HFFc6 (cell line): ENCODE measurements at places on chromosomes 11 and 22.

DNA sequence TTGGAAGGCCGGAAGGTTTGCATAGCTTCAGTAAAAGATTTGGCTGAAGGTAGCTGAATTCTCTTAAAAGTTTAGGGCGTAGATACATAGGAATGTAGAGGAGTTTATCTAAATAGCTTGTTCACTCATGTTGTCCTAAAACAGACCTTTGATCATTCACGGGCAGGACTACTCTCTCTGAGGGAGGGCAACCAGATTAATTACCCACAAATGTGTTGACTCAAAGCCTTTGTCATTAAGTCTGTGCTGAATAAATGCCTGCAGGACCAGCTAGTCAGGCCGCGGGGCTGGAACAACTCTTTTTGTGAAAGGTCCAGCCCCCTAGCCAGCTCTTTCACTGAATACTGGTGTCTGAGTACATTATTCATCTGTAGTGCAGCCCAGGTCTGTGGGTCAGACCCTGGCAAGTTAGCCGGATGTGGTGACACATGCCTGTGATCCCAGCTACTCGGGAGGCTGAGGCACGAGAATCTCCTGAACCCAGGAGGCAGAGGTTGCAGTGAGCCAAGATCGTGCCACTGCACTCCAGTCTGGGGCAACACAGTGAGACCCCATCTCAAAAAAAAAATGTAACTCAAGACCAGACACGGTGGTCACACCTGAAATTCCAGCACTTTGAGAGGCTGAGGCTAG is 2.8 kb upstream of the FADD start:
- DNase-seq, result no peak

DNA sequence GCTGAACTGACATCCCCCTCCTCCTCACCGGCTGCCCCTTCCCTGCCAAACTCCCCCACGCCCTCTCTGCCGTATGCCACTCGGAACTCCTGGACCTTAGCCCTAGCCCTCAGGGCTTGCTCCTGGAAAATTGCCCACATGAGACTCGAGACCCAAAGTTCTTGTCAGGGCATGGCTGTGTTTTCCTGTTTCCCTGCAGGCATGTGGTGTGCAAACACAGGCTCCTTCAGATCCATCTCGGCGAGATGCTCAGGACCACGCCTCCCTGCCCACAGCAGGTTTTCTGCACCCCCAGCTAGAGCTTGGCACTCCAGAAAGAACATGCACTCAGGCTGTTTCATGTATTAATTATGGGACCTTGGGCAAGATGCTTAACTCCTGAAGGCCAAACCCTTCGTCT is 1480.4 kb downstream of the BRD1 start:
- no peak for DNase-seq

- no peak for DNase-seq
Measured at GRCh38 chr22:44489817-44490216, 8.2 kb downstream of the RTL6 start.

DNA sequence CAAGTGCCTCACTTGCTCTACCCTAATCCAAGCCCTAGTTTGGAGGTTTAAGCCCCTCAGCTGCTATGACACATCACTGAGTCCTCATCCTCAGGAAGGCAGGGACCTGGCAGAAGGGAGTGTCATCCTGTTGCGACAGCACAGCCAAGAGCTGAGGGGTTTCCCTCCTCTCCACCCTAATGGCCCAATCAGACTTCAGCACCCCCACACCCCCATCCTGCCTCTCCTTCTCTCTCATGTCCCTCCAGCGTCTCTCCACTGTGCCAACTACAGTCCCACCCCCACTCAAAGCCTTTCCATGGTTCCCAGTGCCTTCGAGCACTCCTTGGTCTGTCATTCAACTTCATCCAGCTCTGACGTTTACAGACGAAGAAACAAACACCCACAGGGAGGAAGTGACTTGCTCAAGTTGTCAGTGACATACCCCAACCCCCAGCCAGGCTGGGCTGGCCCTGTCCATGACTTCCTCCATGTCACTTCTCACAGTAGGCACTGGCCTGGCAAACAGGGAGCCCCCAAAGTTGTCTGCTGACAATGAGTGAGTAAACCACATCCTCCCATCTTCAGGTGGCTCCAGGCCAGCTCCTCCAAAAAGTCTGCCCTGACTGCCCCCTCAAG is 15.6 kb downstream of the ARAP1 start:
- peak; percentile 66 for DNase-seq

GRCh38 chr11:64607381-64607985 is 16.5 kb downstream of the SLC22A12 start:
- no peak for DNase-seq

GRCh38 chr11:97912629-97913028 is 1108.1 kb upstream of the CNTN5 start:
- no peak for DNase-seq

DNA sequence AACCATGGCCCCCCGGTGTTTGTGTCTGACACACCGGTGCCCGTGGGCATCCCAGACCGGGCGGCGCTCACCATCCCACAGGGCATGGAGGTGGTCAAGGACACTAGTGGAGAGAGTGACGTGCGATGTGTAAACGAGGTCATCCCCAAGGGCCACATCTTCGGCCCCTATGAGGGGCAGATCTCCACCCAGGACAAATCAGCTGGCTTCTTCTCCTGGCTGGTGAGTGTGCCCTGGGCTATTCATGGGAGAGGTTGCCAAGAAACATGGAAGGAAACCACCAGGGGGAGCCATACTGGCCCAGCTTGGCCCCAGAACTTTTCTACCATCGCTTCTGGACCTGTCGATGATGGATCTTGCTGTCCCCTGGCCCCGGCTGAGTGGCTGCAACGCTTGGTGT is 36.5 kb downstream of the PRDM11 start:
- peak; percentile 26 for DNase-seq

DNA sequence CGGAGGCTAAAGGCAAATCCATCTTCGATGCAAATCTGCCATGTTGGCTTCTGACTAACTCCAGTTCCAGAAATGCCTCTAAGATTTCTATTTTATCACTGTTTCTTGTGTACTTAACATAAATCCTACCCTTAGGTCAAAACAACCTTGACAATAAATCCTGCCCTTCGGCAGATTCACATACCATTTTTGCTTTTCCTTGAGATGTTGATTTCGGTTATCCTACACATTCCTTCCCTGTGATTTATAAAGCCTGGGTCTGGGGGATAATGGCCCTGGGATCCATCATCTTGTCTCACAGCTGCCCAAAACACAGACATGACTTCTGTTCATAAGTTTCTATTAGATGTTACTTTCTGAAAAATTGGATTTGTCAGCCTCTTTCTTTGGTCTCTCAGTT is 231.7 kb upstream of the CARD18 start:
- DNase-seq, result no peak

DNA sequence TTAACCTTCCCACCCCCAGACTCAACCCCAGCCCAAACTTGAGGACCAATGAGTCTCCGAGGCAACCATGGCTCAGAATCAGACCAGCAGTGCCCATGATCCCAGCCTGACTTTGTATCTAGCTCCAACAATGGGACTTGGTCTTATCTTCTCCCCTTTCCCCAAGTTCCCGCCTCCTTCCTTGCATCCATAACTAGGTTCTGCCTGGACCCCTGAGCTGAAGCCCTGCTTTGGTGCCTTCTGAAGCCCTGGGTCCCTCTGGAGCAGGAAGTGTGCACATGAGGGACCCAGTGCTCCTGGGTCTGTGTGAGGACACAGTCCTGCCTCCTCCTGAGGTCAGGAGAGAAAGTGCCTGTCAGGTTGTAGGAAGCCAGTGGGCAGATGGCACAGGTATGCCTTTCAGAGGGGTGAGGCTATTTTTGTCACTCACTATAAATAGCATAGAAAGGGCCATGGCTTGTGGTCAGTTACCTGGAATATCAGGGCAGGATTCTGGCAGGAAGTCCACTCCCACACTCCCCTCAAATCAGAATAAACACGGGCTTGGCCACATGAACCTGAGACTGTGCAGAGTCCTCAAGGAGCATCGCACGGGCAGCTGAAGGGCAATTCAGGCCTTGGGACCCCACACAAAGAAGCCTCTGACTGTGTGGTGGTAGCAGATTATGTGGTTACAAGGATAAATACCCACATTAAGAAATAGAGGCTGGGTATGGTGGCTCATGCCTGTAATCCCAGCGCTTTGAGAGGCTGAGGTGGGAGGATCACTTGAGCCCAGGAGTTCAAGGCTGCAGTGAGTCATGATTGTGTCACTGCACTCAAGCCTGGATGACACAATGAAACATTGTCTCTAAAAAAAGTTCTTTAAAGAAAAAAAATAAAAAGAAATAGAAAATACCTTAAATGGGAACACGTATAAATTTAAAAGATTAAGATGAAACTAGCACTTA is 27.4 kb downstream of the RCN1 start:
- DNase-seq, result peak; percentile 64

DNA sequence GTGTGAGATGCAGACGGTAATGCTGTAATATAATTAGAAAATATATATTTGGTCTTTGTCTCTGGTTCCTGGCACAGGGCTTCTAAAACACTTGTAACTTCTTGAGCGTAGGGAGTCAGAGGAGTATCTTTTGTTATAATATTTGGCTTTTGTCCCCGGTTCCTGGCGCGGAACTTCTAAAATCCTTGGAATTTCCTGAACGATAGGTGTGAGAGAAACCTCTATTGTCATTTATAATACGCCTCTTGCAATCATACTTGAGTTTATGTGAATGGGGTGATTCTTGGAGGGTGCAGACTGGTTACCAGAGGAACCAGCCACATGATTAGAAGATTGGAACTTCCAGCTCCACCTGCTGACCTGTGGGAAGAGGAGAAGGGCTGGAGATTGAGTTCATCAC is 54.1 kb upstream of the ZBED5 start:
- no peak for DNase-seq

DNA sequence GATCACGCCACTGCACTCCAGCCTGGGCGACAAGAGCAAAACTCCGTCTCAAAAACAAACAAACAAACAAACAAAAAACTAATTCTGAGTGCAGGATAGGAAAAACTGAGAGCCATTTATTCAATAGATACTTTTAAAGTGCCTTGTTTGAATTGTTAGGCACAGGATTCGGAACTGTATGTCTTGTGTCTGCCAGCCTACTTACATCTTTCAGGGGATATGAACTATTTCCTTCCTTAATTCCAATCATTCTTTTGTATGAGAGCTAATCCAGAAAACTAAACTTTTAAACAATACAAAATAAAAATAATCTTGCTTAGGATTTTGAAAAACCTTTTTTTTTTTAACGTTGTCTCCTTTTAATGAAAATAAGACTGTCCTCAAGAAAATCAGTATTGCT is 12.6 kb downstream of the UVRAG start:
- no peak for DNase-seq

DNA sequence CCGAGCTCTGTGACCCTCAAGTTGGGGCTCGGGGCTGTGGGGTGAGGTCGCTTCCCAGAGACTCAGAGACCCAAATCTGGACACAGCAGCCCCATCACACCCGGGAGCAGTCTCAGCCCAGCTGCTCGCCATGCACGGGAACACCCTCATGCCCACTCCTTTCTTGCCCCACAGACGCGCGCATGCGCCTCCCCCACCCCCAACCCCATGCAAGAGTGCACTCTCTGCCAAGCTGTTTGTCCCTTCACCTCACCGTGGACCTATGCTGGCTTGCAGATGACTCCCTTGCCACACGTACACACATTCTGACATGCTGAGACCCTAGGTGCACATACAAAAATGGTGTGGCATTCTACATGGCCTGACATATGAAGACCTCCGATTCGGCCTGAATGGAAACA is 478 bp upstream of the CD248 start:
- peak; percentile 35 for DNase-seq

DNA sequence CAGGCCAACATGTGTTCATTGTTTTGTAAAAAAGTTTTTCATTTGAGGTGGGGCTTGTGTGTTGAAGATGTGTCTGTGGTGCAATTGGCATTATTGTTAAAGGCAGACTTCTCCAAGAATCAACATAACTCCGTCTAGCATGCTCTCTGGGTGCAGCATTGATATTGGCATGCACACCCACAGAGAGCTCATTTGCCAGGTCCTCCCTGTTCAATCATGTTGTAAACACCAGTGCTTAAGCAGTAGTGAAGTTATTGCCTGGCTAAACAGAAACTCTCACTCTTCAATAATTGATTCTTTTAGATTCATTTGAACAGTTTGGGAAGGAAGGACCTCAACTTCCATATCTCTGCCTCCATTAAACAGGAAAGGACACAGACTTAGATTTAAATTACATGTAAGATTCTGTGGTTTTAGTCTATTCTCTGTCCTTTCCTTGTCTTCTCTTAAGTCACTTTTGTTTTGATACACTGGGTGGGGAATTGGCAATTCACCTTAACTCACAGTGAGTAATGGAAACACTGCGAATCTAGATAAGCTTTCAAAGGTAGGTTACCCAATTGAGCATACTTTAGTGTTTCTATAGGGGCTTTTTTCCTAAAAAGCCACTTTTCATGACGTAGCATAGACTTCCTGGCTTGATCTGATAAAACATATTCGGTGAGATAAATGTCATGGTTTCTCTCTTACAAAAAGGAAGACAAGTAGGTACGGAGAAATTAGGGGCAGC is 30.8 kb upstream of the EXPH5 start:
- no peak for DNase-seq

GRCh38 chr11:15635521-15635920 is 520.8 kb downstream of the INSC start:
- no peak for DNase-seq

DNA sequence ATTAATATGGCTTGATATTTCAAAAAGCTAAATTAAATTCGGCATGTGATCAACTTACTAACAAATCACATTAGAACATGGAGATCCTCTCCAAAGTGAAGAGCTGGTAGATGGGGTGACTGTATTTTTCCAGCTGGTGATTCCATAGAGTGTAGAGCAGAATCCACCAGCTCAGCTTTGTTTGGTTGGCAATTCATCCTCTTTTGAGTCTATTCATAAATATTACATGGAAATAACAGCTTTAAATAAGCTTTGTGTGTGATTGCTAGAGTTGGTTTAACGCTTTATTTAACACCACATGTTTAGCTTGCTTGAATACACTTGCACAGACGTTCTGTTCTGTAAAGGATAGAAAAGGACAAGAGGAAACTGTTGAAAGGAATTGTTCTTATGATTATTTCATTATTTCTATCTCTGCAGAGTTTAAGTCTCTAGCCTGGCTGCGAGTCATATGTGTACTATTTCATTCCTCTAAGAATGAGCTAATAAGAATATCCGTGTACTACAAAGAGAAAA is 738.3 kb upstream of the KIRREL3 start:
- DNase-seq, result no peak

- no peak for DNase-seq
Measured at GRCh38 chr22:29470159-29470855, 9.7 kb upstream of the NEFH start.

DNA sequence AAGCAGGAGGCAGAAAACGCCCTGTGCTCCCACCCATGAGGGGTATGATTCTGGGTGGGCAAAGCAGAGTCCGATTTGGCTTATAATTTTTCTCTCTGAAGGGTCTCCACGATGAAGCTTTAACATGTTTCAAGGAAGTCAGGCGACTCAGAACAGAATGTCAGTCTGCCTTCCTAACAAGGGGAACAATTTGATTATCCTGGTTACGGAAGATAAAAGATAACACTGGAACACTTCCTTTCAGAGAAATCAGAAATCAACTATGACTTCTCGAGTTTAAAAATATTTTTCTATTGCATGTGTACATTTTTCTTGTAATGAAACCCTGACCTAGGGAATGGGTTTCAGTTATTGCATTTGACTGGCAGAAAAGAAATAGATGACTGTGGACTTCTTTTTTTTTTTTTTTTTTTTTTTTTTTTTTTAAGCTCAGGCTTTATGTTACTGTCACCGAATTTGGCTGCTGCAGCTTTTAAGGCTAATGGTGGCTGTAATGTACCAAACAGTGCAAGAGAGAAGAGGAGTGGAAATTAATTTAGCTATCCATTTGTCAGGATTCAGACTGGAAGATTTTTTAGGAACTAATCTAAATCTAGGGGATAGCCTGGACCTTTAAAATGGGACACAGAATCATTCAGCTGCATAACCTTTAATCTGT is 297.7 kb downstream of the CADM1 start:
- no peak for DNase-seq

GRCh38 chr11:69894181-69894611 is 75.0 kb upstream of the FGF3 start:
- DNase-seq, result no peak
